ENCODE measurements at places on chromosomes 2 and 18.

GRCh38 chr2:102278720-102279390 lies 32.5 kb upstream of the IL1RL1 start:
- no peak for DNase-seq

GRCh38 chr2:99072551-99072950 lies 69.0 kb upstream of the C2orf15 start:
- DNase-seq, result no peak

- DNase-seq, result no peak
Measured at GRCh38 chr18:49487711-49488310, 777 bp upstream of the C18orf32 start.

- DNase-seq, result no peak
Measured at GRCh38 chr18:555705-556457, 24.3 kb upstream of the CETN1 start.

GRCh38 chr2:14011190-14011589 lies 621.3 kb upstream of the LRATD1 start:
- no peak for DNase-seq

- DNase-seq, result no peak
Measured at GRCh38 chr2:16520891-16521290, 144.7 kb downstream of the CYRIA start.

- DNase-seq, result no peak
Measured at GRCh38 chr2:158889135-158889853, 79.1 kb upstream of the TANC1 start.

DNA sequence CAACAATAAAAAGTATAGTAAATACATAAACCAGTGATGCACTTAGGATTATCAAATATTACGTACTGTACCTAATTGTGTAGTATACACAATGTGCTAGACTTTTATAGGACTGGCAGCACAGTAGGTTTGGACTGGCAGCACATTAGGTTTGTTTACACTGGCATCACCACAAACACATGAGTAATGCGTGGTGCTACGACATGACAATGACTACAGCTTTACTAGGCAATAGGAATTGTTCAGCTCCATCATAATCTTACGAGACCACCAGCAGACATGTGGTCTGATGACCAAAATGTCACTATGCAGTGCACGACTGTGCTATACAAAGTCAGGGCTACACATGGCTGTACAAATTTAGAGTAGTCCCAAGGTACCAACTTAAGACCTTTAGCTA lies 2.3 kb downstream of the MBOAT2 start:
- DNase-seq, result no peak

GRCh38 chr2:44912660-44913059 lies 28.8 kb upstream of the SIX3 start:
- DNase-seq, result no peak

- no peak for DNase-seq
Measured at GRCh38 chr2:240074545-240074944, 21.2 kb upstream of the OR6B3 start.

GRCh38 chr2:24509425-24509824 lies 18.4 kb downstream of the NCOA1 start:
- no peak for DNase-seq

- DNase-seq, result no peak
Measured at GRCh38 chr2:210422366-210422765, 54.2 kb downstream of the LANCL1 start.

GRCh38 chr2:150047620-150048222 lies 439.7 kb downstream of the RND3 start:
- no peak for DNase-seq

- no peak for DNase-seq
Measured at GRCh38 chr18:58091099-58091611, 47.1 kb downstream of the NEDD4L start.

DNA sequence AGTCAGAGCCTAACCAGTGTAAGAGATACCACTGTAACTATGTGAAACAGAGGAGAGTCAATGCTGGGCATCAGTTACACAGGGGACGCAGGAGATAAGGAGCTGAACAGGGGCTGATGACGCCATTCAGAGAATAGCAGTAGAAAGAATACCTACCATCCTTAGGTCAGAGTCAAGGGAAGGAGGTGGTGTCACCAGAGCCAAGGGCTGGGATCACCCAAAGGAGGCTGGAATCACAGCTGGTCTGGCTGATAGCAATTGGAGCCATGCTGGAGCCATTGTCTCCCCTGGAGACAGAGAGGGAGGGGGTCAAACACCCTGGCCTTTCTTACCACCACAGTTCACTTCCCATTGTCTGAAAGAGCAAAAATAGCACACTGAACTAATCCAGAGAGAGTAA lies 37.3 kb upstream of the C18orf32 start:
- DNase-seq, result no peak

DNA sequence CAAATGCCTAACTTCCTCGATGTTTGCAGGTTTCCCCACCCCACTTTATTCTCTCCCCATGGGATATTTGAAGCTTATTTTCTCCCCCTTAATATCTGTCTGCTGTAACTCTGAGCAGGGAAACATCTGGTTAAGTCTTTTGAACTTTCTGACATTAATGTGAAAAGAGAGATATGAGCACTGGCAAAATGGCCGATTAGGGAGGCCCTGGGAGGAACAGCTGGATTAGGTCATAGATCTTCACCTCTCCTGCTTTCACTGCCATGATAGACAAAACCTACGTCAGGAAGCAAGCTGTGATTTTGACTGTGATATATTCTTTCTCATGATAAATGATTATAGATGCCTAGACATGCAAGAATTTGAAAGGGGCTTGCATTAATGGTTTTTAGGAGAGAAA lies 43.6 kb downstream of the LYPD6B start:
- DNase-seq, result no peak

DNA sequence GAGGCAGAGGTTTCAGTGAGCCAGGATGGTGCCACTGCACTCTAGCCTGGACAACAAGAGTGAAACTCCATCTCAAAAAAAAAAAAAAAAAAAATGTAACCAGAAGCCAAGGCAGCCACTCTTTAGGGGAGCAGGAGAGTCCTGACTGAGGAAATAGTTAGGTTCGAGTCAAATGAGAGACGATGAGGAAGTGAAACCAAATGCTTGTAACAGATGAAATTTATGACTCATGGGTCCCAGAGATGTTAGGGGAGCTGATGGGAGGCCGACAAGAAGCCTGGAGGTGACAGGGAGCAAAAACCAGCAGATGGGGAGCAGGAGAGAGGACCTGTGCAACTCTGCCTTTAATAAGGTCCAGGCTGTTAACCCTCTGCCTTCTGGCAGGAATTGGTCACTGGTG lies 756.1 kb upstream of the DDX18 start:
- no peak for DNase-seq

DNA sequence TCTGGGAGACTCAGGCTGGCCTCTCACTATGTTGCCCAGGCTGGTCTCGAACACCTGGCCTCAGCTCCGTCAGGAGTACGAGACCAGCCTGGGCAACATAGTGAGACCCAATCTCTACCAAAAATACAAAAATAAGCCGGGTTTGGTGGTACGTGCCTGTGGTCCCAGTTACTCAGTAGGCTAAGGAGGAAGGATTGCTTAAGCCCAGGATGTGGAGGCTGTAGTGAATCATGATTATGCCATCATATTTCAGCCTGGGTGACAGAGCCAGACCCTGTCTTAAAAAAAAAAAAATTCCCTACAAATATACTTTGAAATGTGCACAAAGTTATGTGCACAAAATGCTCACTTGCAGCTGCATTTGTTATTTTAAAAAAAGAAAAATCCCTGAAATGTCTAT lies 26.3 kb upstream of the AGAP1 start:
- DNase-seq, result no peak

GRCh38 chr2:32925283-32925815 lies 21.4 kb upstream of the LTBP1 start:
- DNase-seq, result no peak

GRCh38 chr2:155841442-155841841 lies 491.1 kb downstream of the NR4A2 start:
- no peak for DNase-seq

All from CD4-positive, alpha-beta T cell treated with Interleukin-12 subunit alpha and Interleukin-12 subunit beta, for 1 hour (primary cell).